ENCODE measurements at places on chromosomes 7 and 10.

DNA sequence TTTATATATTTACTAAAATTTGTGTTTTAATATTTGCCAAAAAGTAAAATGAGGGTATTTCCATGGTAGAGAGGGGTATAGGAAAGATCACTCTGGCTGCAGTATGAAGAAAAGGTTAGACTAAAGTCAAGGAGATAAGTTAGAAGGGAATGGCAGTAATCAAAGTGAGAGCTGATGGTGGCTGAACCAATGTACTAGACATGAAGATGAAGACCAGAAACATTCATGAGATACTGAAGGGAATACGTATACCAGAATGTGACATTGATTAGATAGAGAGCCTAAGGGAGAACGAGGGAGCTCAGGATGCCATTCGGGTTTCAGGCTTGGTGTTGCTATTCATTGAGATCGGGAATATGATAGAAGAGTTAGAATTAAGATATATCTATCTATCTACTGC is 7.8 kb downstream of the ZNF713 start:
- DNase-seq: no peak

DNA sequence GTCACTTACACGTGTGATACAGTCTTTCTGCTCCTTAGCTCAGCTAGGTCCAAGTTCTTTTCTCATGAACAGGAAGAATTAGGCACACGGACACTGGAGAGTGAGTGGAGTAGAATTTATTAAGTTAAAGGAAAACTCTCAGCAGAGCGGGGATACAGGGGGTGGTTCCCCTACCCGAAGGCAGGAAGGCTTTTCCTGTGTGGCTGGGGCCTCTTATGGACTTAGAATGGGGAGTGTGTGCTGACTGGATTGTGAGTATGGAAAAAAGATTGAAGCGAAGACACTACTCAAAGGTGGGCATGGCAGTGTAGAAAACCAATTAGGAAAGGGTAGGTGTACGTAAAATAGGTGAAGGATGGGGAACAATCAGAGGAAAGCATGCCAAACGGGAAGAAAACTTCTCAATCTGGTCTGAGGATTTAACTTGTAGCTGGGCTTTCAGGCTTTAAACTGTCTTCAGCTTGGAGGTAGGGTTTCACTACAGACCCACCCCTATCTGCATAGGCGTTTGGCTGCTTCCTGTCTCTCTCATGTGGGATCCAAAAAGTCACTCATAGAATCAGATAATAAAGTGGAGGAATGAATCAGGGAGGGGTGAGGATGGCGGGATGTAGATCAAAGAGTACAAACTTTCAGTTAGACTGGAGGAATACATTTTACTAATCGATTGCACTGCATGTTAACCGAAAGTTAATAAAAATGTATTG is 104.2 kb downstream of the ANKRD7 start:
- DNase-seq: no peak

DNA sequence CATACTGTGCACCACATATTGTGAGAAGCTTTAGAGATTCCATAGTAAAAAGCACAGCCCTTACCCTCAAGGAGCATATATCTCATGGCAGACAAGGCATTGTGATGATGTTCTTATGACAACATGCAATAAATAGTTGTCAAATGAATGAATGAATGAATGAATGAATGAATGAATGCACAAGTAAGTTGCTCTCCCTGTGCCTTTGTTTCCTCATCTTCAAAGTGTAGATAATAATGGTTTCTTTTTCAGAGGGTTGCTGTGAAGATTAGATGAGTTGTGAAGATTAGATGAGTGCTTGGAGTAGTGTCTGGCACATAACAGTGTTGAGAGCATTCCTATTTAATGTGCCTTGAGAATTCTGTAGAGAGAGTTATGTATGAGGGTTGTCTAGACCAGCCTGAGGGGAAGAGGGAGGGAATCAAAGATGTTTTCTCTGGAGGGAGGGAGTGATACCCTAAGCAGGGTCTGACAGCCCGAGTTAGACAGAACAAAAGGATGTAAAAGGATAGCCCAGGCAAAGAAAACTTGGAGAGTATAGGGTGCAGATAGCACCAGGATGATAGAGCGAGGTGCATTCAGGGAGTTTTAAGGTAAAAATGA is 217.2 kb downstream of the RELN start:
- no peak for DNase-seq

- DNase-seq: no peak
Observed at GRCh38 chr7:12062062-12062461, 149.0 kb upstream of the TMEM106B start.

- no peak for DNase-seq
Observed at GRCh38 chr7:1564603-1565022, 5.2 kb downstream of the PSMG3 start.

GRCh38 chr7:128347647-128348097 is 4.0 kb upstream of the RBM28 start:
- DNase-seq: no peak
